Activated CD8-positive, alpha-beta memory T cell treated with anti-CD3 and anti-CD28 coated beads for 4 hours (primary cell): ENCODE measurements at places on chromosomes 16 and 17.

GRCh38 chr17:72743037-72743467, 349.4 kb downstream of the SLC39A11 start:
- no peak for DNase-seq

DNA sequence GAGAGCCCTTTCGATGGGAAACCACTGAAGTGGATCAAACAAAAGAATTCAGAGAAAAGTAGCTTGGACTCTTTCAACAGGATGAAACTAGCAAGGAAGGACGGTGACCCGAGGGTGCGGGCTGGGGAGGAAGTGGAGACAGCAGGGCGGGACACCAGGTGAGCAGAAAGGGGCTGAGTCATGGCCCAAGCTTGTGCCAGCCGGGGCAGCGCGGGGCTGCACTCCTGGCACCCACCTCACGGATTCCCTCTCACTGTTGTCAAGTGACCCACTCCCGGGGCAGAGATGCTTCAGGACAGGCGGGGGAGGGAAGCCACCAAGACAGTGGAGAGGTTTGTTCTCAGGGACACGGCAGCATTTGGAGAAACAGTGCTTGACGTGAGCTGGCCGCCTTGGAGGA, 10.7 kb upstream of the RNF222 start:
- no peak for DNase-seq

DNA sequence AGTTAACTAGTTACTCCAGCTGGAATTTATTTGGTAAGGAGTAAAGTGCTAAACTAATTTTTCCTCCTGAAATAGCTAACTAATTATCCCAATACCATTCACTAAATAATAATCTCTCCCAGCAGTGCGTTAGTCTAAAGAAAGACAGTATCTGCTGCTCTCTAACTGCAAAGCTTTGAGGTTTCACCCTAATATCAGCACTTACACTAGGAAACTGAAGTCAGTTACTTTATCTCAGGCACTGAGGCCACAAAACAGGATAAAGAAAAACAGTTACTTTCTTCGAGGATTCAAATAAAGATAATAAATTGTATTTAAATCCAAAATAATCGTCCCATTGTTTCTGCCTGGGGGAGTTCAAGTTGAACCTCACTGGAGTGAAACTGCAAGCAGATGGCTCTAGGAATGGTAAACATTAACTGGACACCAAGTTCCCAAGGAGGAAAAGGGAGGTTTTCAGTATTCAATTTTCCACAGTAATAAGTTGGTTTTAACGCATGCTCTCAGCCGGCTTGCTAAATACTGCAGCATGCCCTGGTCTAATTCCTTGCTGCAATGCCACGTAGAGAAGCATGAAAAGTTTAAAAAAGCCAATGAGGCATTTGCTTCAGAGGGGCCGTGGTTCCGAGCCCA, 20.0 kb upstream of the FOXJ1 start:
- DNase-seq = no peak

- no peak for DNase-seq
These were observed 4.6 kb downstream of the FAAP100 start for GRCh38 chr17:81547614-81547982.

DNA sequence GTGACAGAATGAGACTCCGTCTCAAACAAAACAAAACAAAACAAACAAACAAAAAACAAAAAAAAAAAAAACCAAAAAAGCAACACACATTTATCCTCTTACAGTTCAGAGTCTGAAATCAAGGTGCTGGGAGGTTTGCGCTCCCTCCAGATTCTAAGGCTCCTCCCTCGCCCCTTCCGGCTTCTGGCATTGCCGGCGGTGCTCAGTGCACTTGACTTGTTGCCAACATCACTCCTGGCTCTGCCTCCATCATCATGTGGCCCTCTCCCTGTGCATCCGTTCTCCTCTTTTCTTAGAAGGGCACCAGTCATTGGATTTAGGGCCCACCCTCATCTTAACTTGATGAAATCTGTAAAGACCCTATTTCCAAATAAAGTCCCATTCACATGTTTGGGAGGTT, 73.8 kb downstream of the RBFOX3 start:
- DNase-seq = no peak

GRCh38 chr17:35289222-35289621, 46.4 kb downstream of the SLFN5 start:
- no peak for DNase-seq

GRCh38 chr16:8541868-8542267, 48.4 kb downstream of the TMEM114 start:
- DNase-seq = no peak

DNA sequence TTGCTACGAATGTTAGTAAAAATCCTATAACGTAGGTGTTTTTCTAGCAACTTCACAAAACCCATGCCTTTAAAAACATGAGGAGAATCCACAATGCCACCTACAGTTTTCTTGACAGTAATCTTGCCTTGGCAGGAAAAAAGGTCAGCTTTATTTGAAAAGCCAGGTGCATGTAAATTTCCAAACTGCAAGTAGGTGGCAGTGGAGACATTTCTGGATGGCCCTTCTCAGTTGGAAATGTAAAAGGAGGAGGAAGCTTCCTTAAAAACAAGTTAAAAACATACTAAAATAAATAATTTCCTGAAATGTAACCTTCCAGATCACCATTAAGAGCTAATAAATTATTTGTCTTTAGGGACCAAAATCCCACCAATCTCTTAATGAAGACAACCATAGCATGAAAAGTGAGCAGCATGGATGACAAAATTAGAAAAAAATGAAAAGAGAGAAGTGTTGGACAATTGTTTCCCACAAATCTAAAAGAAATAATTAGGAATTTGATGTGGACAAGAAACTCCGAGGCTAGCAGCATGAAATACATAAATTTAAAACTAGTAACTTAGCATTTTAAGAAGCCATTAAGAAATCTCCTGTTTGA, 152.2 kb downstream of the SNX11 start:
- DNase-seq = no peak

DNA sequence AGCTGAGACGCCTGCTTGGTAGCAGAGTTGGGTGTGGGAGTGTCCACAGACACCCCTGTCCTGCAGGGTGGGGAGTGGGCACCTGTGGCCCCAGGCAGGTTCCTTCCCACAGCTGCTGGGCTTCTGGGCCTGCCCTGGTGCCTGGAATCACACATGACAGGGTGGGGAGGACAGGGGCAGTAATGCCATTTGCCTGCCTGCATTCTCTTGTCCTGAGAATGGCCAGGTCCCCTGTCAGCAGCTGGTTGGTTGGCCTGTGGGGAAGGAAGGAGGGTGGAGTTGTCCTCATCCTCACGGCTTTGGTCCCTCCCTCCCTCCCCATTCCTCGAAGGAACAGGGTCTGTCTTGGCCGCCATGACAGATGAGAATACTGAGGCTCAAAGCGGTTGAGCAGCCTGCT, 5.2 kb downstream of the PRSS53 start:
- no peak for DNase-seq

DNA sequence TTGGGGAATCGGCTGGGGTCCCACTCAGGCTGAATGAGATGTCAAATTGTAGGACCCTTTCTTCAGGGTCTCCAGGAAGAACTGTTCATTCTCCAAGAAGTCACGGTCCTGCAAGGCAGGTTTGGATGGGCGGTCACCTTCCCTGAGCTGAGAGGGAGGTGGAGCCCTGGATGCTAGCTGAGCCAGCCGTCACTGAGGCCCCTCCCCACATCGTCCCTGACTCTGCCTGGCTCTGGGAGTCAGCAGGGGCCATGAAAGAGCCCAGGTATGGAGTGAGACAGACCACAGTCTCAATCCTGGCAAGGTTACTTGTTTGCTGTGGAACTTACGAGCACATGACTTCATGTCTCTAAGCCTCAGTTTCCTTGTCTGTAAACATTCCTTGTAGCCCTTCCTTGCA, 6.0 kb upstream of the MRPL38 start:
- no peak for DNase-seq

- no peak for DNase-seq
These were observed 282.5 kb downstream of the SNX29 start for GRCh38 chr16:12258861-12259645.

DNA sequence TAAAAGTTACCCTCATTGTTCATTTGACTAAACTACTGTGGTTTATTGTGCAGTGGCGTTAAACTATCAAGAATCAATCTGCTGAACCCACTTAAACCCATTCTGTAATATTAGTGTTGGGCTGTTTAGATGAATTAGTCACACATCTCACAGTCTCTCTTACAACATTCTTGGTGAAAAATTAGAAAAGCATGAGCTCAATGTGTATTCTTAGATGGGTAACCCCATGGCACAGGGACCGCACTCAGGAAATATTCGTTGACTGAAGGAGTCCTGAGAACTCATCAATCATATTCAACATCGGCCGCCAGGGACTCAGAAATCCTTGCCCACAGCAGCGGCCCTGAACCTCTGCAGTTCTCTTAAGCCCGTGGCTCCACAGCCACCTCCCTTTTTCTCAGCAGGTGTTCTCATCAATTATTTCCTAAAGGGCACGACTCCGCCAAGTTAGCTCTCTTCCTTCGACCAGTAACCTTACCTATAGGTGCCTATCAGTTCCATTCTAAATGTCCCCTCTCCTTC, 155.6 kb downstream of the STX8 start:
- no peak for DNase-seq

- no peak for DNase-seq
These were observed 39.6 kb downstream of the SLC39A11 start for GRCh38 chr17:73052923-73053322.

DNA sequence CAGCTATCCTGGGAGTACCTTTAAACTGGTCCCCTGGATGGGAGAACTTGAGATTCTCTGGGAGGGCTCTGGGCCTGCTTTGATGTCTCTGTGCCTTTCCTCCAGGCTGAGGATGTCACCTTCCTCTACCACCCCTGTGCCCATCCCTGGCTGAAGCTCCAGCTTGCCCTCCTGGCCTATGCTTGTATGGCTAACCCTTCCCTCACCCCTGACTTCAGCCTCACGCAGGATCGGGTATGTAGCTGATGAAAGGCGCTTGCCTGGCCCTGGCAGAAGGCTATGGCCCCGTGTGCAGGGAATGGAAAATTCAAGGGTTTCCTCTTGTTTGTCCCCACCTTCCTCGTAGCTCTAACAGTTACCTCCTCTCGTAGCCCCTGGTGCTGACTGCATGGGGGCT, 3.0 kb downstream of the TP53I13 start:
- DNase-seq = no peak

DNA sequence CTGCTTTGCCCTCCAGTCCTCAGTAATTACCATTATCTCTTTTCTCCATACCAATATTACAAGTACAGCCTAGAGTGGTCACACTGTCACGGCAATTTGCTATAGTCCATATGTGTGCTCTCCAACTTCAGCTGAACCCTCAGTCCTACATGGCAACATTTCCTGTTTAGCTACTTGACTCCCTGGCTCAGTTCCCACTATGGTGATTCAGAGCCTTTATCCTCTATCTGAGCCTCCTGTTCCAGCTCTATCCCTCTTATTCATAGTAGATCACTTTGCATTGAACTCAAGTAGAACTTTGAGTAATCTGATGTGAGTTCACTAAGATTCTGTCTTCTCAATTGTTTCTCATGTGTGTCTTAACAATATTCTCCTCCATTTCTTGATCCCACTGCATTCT, 43.7 kb upstream of the GOSR1 start:
- DNase-seq = no peak

DNA sequence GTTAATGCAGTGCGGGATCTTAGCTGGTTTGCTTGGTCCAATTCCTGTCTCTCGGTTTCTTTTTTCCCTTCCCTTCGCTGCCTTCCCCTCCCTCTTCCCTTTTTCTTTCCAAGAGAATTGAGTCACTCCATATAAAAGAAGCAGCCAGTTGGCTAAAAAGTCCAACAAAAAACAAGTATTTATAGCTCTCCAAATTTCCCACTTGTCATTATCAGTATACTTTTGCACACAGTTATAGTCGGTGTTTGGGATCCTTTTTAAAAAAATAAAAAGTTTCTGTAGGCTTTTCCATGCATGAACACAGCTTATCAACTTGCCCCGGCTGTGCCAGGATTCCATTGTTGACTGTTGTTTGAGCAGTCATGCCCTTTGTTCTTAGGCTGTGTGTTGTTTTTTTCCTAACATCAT, 24.9 kb downstream of the HMOX2 start:
- no peak for DNase-seq

GRCh38 chr16:22293137-22294106, 3.8 kb upstream of the POLR3E start:
- no peak for DNase-seq
